MCF 10A (cell line): ENCODE measurements at places on chromosomes 2 and 18.

- peak; percentile 61 for DNase-seq
Measured at GRCh38 chr2:9778012-9778411, 65.3 kb upstream of the TAF1B start.

- DNase-seq: no peak
Measured at GRCh38 chr2:152618193-152618564, 99.1 kb downstream of the PRPF40A start.

DNA sequence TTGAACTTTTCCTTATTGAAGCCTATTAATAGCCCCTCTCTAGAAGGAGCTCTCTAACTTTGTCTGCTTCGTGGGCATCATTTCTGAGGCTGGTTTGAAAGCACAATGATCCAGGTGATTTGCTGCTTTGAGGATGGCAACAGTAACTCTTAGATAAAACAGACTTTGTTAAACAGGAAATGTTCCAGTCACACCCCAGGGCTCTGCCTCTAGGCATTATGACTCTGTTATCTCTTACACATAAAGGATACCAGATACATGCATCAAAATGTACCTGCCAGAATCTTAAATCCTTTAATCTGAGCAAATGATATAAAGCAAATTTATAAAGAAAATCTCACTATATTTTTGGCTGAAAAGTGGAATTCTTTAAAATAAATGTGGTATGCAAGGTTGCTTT lies 52.3 kb downstream of the GAD1 start:
- no peak for DNase-seq

- DNase-seq: peak; percentile 6
Measured at GRCh38 chr2:194550702-194551101, 1106.3 kb upstream of the SLC39A10 start.

- peak; percentile 68 for DNase-seq
Measured at GRCh38 chr18:12652861-12653401, 5.0 kb downstream of the SPIRE1 start.

GRCh38 chr2:204948822-204949221 lies 403.5 kb downstream of the PARD3B start:
- no peak for DNase-seq

DNA sequence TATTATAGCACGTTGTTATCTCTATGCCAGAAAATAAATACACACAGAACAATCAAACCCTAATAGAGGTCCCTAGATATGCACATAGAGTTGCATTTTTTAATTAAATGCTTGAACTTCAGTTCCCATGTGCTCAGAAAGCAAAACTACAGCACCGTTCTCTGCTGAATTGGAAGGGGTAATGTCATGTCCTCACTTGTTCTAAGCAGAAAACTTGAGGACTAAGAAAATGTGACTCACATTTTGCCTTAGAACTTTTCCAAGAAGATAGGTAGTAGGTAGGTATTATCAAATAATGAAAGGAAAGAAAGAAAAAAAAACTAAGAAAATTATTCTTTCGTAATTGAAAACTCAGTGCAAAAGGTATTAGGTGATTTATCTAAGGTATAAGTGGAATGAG lies 607.3 kb downstream of the ERBB4 start:
- DNase-seq: no peak

GRCh38 chr2:29527947-29528346 lies 393.4 kb downstream of the ALK start:
- no peak for DNase-seq

GRCh38 chr2:113039719-113040118 lies 12.9 kb downstream of the IL36B start:
- DNase-seq: no peak

GRCh38 chr2:113158884-113159553 lies 14.8 kb upstream of the PSD4 start:
- DNase-seq: peak; percentile 25

DNA sequence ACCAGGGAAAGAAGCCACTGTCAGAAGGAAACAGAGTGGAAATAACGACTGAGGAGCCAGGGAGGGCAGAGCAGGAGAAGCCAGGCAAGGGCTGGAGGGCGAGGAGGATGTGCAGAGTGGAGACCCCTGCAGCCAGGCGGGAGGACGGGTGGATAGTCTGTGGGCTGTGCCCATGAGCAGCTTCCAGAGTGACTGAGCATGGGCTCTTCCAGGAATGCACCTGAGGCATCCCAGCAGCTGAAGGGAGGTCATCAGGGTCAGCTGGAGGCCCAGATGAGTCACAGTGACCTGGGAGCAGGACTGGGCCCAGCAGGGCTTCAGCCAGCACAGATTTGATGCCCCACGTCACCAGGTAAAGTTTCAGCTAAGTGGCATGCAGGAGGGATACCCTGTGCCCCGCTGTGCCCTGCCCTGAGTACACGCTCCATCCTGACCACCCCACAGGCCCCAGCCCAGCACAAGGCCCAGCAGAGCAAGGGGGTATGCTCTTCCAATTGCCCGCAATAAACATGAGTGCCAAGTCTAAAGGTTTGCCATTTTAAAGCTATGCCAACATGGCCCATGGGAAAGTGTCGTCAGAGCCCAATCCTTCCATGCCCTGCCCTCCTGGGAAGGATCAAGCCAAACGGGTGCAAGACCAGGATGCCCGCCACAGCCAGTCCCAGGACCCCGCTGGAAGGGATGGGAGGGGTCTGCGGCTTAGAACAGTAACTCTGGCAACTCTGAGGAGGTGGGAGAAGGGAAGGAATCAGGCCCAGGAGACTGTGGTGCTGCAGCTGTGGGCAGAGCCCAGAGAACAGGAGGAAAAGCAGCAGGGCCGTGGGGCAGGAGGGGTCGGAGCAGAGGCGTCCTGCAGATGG lies 85.7 kb downstream of the SEPTIN10 start:
- DNase-seq: no peak

- no peak for DNase-seq
Measured at GRCh38 chr2:169759987-169760386, 26.4 kb downstream of the KLHL23 start.

GRCh38 chr2:169707626-169708025 lies 13.4 kb downstream of the PHOSPHO2 start:
- no peak for DNase-seq

- DNase-seq: no peak
Measured at GRCh38 chr18:55665506-55665905, 77.5 kb upstream of the TCF4 start.

DNA sequence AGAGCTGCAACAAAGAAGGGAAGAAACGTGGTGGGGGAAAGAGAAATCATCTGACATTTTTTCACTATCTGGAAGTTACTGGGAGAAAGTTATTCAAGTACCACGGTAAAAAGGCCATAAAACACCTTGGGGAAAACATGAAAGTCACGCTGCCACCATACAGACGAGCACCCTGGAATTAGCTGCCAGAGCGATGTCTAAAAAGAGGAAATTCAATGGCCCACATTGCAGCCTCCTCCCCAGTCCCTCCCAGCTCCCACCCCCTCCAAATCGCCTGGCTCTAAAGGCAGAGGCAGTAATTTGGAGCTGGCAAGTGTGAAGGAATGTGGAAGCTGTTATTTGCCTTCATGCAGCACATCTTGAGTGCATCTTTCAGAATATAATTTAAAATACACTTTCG lies 192.0 kb downstream of the ALK start:
- no peak for DNase-seq

- no peak for DNase-seq
Measured at GRCh38 chr2:86003104-86003503, 102.6 kb downstream of the POLR1A start.

DNA sequence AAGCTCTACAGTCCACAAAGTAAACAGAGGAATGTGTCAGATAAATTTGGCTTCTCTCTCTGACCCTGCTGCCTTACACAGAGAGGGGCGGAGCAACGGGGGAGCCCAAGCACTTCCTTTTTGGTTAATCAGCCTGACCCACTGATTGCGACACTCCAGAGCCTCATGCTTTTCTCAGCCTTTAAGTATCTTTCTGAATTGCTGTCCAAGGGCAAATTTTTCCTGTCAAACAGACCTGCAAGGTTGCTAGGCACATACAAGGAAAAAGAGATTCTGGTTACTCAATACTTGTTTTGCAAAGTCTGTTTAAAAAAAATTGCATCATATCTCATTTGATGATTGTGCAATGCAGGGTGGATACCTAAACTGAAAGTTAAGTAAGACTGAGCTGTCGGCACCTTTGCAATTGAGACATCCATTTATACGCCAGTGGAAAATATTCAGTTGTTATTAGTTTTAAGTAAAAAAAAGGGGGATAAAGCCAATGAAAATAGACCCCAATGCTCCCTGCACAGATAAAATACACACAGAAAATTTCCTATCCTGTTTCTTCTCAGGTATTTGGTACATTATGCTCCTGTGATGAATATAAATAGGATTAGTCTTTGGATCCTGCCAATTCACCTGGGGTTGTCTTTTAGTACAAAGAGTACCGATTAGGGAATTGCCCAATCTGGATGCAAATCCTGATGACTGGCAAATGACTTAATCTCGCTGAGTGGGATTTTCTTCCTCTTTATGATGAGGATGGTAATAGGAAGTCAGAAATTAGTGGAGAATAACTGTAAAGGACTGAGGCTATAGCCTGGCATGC lies 260.2 kb upstream of the TRIB2 start:
- peak; percentile 100 for DNase-seq

- no peak for DNase-seq
Measured at GRCh38 chr2:233131936-233132720, 72.0 kb downstream of the INPP5D start.

DNA sequence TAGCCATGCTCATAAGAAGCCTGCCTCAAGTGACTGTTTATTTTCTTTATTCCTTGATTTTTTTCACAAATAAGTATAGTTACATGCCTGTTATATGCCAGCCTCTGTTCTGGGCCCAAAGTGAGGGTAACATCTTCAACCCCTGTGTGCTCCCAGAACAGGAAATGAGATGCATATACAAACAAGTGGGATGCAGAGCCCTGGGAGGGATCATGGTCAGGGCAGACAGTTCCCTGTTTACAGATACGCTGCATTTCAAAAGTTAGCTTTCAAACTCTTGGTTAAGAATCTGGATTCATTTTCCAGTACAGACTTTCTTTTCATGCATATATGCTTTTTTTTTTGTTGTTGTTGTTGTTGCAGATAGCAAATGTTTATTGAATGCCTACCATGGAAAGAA lies 24.4 kb downstream of the GPR39 start:
- no peak for DNase-seq

GRCh38 chr2:23912054-23912453 lies 14.9 kb downstream of the ATAD2B start:
- peak; percentile 40 for DNase-seq

- DNase-seq: peak; percentile 51
Measured at GRCh38 chr2:161223139-161223732, 63.0 kb downstream of the TANK start.

DNA sequence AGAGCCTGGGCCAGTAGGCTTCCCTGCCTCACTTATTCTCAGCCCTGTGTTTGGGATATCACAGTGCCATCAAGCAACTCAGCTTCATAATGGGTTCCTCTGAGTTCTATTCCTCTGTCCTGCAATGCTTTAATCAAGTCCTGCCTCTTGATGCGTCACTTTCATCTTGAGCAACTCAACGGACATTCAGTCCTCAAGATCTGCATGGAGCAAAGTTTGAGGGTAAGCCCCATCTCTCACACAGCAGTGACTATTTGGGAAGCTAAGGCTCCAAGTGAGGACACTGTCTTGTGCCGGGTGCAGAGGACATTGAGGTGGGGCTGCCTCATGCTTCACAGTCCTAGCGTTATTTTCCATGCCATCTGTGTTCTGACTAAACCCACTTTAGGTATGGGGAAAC lies 50.9 kb upstream of the PLB1 start:
- DNase-seq: peak; percentile 81

DNA sequence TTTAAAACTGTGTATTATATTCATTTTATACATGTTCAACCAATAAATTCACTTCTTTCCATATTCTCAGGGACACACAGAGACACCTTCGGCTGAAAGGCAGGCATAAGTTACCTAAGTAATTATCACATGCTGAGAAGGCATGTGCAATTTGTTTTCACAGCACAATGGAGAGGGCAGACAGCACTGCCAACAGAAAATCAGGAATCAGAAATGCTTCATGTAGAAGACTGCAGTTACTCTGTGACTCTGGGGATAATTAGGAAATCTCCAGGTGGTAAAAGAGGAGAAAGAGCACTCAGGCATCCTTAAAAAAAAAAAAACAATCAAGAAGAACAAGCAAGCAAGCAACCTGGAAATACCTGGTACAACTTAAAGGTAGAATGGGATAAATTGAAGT lies 49.3 kb downstream of the DSEL start:
- DNase-seq: no peak

GRCh38 chr2:223102040-223102400 lies 50.0 kb downstream of the KCNE4 start:
- DNase-seq: no peak
